ENCODE measurements at places on chromosomes 7 and 10.
A peak's percentile ranks its signal among the peaks of the same experiment; 100 is the strongest.

DNA sequence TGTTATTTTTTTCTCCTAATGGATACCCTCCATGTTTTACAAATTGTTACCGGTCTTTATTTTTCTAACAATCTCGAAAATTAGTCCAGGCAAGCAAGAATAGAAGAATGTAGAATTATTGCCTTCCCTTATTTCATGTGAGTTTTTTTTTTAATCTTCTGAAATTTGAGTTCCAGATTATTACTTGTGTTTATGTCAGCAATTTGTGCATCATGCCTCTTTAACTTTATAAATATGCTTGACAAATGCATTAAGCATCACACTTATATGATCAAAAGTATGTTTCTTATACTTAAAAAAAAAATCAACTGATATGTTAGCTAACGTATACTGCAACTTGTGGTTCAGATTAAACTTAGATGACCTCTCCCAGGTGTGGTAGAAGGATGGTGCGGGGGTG, 242.7 kb upstream of the VSTM2A start:
- no peak for DNase-seq

GRCh38 chr7:20269726-20270125, 52.5 kb upstream of the MACC1 start:
- no peak for DNase-seq

DNA sequence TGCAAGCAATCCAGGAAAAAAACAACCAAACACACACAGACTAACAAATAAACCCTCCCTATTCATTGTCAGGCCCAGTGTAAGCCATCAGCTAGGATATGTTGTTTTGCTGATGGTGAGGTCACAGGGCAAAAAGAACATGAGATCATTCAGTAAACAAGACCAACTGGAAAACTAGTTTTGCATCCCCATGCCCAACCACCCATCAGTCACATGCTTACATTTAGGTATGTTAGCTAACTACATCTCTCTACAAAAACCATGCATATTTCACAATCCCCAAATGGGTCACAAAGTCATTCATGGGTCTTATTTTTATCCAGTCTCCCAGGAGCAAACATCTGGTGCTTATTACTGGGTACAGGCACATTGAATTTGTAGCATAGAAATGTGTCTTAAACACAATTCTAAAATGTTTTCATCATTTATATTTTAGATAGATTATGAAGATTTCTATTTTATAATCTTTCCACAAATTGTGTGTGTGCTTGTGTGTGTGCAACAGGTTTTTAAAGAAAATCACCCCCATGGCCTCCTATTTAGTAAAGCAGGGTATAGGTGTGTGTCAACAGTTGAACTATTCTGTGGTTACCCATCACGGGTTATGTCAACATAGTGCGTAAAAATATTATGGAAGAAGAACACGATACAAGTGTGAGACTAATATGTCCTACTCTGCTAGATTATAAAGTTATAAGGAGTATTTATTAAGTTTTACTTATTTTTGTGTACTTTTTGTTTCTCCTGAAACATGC, 103.8 kb upstream of the AKR1E2 start:
- peak; percentile 8 for DNase-seq

- no peak for DNase-seq
Measured at GRCh38 chr10:62379394-62379793, 5.2 kb downstream of the ZNF365 start.

DNA sequence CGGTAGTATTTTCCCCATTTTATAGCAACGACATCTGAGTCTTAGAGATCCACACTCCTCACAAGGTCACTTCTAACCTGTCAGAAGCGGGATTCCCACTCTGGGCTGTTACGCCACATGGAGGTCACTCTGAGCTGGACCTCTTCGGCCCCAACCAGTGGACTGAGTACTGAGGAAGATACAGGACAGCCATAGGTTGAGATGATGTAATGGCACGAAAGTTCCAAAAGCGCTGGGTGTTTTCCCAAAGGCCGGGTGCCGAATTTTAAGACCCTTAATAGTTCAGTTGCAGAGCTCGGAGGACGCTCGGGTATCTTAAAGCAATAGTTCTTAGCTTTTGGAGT, 699 bp downstream of the GHITM start:
- no peak for DNase-seq

GRCh38 chr7:30200591-30200990, 65.8 kb downstream of the MTURN start:
- no peak for DNase-seq

- DNase-seq, result no peak
Measured at GRCh38 chr10:103793920-103794883, 61.2 kb downstream of the SH3PXD2A start.

All from HS-5 (cell line).